ENCODE measurements at places on chromosomes 1 and 21. TPM values are rescaled to one million over a fixed set of nuclear protein-coding genes. Genes with fewer than 3 reads are reported as not detected.

KIAA0040 gene
- total RNA-seq: 1.1 TPM

ZBTB18 gene
- total RNA-seq: 5.0 TPM

LINGO4 gene
- total RNA-seq: not detected

ATP13A2 gene
- 27.2 TPM for total RNA-seq

DMBX1 gene
- 0.87 TPM for total RNA-seq

DNAI4 gene
- total RNA-seq: 0.94 TPM

AIRE gene
- total RNA-seq: not detected

FNDC7 gene
- 0.02 TPM for total RNA-seq

CLCA4 gene
- not detected for total RNA-seq

GCSAML gene
- not detected for total RNA-seq

EPHA10 gene
- 1.4 TPM for total RNA-seq

DCST1 gene
- total RNA-seq: 0.06 TPM

OSCP1 gene
- 6.6 TPM for total RNA-seq

MRPS15 gene
- total RNA-seq: 83.1 TPM

EXTL1 gene
- total RNA-seq: 0.05 TPM

UBE2J2 gene
- total RNA-seq: 43.3 TPM

CSTB gene
- total RNA-seq: 96.0 TPM

NOTCH2NLA gene
- total RNA-seq: 31.6 TPM

MCOLN3 gene
- 2.8 TPM for total RNA-seq

POU2F1 gene
- total RNA-seq: 4.5 TPM

PCNX2 gene
- total RNA-seq: 9.7 TPM

CAPN9 gene
- total RNA-seq: not detected

FBXO2 gene
- 7.5 TPM for total RNA-seq

PLEKHN1 gene
- 4.3 TPM for total RNA-seq

SLC6A17 gene
- 5.3 TPM for total RNA-seq

DIRAS3 gene
- total RNA-seq: 0.96 TPM

GNG5 gene
- 212 TPM for total RNA-seq

TMEM82 gene
- 0.05 TPM for total RNA-seq

PUSL1 gene
- 18.4 TPM for total RNA-seq

MSH4 gene
- total RNA-seq: 0.02 TPM

ZSWIM5 gene
- total RNA-seq: 0.71 TPM

C8A gene
- not detected for total RNA-seq

IGSF3 gene
- 18.6 TPM for total RNA-seq

LAPTM5 gene
- total RNA-seq: 0.22 TPM

PNRC2 gene
- total RNA-seq: 29.7 TPM

HP1BP3 gene
- 121 TPM for total RNA-seq

CCDC181 gene
- 0.29 TPM for total RNA-seq

WDR64 gene
- total RNA-seq: not detected

FNBP1L gene
- total RNA-seq: 30.0 TPM

WNT4 gene
- 0.27 TPM for total RNA-seq

CDCA8 gene
- 44.5 TPM for total RNA-seq

PALMD gene
- 0.19 TPM for total RNA-seq

KLF17 gene
- 0.55 TPM for total RNA-seq

TCEA3 gene
- 0.86 TPM for total RNA-seq

CD53 gene
- not detected for total RNA-seq
